Erythroblast (primary cell): ENCODE measurements at places on chromosomes 4 and X.
A peak's percentile ranks its signal among the peaks of the same experiment; 100 is the strongest.

DNA sequence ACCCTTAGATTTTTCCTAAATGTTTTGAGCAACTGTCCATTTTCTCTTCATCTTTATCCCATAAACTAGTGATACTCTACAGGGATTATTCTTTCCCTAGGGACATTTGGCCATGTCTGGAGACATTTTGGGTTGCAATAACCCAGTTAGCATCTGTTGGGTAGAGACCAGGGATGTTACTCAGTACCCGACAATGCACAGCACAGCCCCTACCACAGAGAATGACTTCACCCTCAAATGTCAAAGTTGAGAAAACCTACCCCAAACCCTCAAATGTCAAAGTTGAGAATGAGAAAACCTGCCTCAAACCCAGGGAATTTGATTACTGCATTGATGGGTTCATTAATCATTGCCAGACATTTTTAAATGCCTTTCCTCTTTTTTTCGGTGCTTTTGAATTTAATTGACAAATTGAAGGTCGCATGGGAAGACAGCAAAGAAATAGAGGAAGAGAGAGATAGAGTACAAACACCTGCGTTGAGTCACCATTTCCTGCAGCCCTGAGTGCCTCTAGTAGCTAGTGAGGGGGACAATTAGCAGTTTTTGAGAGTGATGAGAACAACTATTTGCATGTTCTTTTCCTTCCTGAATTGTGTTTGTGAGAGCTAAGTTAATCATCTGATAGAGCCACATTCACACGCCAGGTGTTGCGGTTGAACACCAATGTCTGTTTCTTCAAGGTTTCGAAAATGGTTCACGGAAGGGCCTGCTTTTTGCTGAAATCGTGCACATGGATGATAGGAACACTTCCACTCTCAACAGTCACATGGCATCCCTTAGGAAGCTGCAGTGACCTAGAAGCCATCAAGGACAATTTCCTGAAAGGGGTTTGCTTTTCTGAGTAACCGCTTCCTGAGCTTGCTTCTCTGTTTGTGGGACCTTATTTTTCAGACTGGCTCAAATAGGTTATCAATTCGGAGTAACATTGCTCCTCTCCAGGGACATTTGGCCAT is 203.9 kb upstream of the VCX3A start:
- no peak for DNase-seq

DNA sequence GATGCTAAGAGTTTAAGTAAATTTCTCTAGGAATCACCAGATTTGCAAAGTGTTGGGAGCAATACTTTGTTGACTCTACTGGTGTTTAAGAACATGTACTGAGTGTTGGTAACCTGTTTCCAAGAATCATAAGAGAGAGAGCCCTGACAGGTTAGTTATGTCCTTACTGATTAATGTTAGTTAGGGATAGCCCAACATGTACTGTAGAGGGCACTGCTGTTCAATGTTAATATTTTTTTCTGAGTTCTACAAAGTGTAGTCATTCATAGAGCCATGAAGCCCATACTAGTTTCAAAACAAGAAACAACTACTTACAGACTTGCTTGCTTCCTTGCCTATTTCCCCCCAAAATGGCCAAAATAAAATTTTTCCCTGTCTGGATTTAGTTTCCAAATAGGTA is 11.9 kb downstream of the TMPRSS11D start:
- DNase-seq: peak; percentile 12

GRCh38 chrX:44105228-44105913 is 132.2 kb upstream of the NDP start:
- no peak for DNase-seq

DNA sequence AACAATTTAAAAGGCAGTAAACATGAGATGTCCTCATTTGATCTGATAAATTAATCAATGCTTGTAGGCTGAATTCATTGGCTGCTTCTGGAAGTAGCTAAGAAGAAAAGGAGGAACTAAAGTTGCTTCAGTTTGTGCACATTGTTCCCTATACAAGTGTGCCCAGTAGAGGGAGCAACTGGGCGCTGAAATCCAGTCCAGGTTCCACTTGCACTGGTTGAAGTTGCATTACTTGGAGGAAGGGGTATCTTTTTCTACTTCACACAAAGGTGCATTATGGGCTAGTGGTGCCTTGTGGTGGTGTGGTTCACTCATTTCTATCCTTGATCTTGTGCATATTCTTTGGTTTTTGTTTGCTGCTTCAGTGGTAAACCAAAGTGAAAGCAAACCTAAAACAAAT is 67.9 kb upstream of the SOX3 start:
- DNase-seq: peak; percentile 0
